ENCODE measurements at places on chromosomes 2 and 18.

- DNase-seq: peak; percentile 12
Observed at GRCh38 chr2:180359522-180360282, 352.6 kb upstream of the CWC22 start.

- DNase-seq: no peak
Observed at GRCh38 chr18:51342815-51343214, 145.3 kb upstream of the MEX3C start.

DNA sequence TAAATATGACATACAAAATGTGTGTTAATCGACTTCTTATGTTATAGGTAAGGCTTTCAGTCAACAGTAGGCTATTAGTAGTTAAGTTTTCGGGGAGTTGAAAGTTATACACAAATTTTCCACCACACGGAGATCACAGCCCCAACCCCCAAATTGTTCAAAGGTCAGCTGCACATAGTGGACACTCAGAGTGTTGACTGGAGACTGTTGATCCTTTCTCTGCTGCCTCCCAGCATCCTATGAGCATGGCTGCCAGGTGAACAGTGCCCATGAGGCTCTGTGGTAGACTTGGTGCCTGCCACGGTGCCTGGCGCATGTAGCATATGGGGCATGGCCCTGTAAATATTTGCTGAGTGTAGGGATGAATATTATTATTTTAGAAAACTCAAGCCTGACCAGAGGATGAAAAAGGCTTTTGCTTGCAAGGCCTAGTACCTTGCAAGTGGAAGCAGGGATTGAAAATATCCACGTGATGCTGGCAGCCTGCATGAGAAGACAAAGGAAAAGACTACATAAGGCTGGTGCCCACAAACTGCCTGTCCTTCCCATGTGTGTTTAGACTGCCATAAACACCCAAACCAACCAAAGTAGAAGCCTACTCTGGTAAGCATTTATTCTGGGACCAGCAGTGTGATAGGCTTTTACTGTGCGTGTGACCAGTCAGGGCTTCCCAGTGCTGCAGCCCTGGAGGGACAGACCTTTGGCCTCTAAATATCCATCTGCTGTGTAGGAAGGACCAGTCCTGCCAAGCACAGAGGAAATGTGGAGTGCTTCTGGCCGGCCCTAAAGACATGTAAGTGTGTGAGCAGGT is 226.1 kb downstream of the LDLRAD4 start:
- DNase-seq: no peak

DNA sequence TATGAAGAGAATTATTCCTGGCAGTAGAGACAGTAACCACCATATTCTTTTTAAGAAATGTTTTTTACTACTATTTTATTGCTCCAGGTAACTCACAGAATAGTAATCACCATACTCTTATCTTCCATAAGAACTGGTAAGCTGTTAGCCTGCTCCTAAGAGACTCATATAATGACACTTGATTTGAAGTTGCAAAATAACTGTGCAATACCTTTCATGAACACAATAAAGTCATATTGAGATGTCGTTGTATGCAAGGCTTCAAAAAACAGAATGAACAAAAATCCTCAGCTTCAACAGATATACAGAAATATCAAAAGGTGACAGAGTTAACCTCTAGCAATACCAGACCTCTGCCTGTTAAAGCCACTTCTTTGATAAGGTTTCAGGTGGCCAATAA is 360.1 kb downstream of the NBAS start:
- DNase-seq: no peak

DNA sequence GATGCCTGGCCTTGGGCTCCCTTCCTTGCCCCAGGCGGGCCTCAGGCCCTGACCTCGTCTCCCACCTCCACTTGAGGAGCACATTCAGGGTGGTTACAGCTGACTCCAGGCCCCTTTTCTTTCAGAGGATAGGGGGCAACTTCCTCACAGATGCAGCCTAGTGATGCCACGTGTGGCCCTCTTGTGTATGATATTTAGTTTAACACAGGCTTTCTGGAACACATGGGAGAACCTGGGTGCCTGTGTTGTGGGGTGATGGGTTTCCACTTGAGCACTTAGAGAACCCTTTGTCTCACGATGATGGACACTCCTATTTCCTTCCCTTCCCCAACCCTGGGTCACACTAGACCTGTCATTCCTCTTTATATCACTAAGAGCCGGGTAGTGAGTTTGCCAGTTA is 6.8 kb upstream of the KCNS3 start:
- DNase-seq: no peak

DNA sequence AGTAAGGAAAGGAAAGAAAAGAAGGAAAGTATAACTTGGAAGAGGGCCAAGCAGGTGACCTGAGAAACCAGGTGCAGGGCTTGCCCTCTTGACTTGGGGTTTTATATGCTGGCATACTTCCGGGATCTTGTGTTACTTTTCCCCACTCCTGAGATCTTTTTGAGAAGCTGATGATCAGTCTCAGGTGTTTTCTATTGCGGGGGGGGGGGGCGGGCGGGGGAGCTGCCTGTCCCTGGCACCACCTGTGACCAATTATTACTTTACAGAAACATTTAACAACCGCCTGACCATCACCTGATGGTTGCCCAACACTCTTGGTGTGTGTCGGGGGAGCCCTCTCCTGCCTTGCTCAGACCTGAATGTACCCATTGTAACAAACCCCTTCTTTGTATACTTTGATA is 6.9 kb upstream of the CASP10 start:
- no peak for DNase-seq

- no peak for DNase-seq
Observed at GRCh38 chr2:136932700-136933099, 167.4 kb downstream of the THSD7B start.

DNA sequence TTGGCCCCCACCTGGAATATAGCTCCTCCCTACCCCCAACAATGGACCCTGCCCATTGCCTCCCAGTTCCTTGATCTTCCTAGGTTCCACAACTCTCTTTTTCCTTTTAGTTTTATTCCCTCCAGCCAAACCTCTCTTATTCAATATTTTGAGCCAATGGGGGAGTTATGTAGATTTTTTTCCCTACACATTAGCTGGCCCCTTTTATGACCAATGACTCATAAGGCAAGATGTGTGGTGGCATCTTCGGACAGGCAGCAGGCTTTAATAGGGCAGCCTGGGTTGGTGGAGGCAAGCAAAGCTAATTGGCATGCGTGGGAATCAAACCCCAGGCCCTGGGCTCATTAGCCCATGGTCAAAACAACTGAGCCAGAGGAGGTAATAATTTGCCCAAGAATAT is 9.2 kb downstream of the GRP start:
- no peak for DNase-seq

DNA sequence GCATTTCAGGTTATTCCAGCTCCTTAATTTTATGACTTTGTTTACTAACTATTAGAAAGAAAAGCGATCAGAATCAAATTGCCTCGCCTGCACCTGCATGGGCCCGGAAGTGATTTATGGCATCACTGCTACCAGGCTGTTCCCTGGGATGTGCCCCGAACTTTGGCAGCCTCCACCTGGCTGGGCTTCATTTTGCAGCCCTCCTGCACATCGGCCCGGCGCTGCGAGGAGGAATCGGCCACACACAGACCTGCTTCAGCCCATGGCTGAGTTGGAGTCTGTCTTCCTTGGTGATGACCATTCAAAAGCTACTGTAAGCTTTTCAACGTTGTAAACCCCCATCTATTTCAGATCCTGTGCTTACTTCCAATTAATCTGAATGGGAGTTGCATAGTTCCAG is 638.0 kb downstream of the RNF144A start:
- no peak for DNase-seq

GRCh38 chr2:27051902-27052645 is 606 bp downstream of the AGBL5 start:
- DNase-seq: no peak

DNA sequence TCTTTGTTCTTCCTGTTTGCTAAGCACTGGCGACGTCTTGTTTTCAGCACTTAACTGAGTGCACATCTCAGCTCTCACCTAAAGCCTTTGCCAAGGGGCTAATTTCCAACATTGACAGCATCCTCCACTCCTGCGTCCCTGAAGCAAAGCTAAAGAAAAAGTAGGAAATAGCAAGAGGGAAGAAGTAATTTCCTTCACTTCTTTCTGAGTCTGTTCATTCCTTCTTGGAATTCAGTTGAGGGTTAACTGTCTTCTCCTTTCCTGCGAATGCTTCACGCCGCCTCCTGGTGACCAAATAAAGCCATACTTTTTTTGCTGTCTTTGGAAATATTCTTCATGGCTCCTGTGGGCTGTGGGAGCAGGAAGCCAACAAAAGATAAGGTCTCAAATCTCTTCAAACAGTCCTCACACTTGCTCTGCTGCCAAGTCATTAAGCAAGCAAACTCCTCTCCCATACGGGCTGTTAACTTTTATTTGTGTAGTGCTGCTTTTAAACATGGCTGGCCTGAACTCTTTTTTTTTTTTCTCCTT is 100.9 kb downstream of the DPP10 start:
- no peak for DNase-seq

- no peak for DNase-seq
Observed at GRCh38 chr18:48845174-48845573, 105.6 kb downstream of the SMAD7 start.

GRCh38 chr2:202486351-202486750 is 110.2 kb downstream of the BMPR2 start:
- no peak for DNase-seq

DNA sequence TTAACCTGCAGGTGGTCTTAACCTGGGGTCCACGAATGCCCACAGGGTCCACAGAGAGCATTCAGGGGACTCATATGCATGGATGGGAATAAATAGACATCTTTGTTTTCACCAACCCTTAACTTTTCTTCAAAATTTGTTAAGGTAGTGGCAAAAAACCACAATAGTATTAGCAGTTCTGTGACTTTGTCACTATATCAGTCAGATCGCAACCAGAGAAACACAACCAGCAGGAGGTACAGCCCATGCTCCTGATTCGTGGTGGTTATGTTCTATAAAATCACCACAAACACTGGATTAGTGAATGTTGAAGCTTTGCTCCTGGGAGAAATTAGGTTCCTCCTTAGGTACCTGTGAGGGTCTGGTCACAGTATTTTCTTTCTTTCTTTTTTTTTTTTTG is 31.6 kb downstream of the B3GNT7 start:
- no peak for DNase-seq

GRCh38 chr2:161586517-161587167 is 37.6 kb upstream of the SLC4A10 start:
- no peak for DNase-seq

DNA sequence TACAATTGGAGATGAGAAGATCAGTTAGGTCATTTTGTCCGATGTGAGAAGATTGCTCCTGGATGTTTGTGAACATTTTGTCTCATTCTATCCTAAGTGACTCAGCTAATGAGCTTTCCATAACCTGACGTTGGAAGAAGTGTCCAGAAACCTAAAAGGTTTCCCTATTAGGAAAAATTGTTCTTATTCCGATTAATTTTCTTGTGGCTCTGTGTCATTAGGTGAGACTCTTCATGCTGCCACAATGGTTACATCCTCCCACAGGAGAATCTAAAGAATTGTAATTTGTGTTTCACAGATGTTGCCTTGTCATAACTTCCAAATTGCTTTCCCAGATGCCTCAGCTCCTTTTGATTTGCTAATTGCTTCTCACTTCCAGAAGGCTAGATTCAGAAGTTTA is 261.0 kb upstream of the APCDD1 start:
- no peak for DNase-seq

DNA sequence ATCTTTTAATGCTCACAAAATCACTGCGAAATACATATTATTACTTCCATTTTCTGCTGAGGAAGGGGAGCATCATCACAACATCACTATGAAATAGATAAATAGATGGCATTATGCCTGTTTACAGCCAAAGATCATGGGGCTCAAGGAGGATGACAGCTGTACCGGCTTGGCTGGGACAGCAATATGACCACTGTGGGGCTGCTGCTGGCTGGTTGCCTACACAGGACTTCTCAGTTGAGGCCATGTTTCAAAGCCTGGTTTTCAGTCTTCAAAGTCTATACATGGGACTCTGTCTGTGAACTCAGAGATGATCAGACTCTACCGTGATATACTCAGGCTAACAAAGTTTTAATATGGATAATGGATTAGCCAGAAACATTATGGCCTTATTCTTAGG is 58.7 kb downstream of the SPATS2L start:
- no peak for DNase-seq

- DNase-seq: no peak
Observed at GRCh38 chr2:239758279-239758877, 266.8 kb downstream of the NDUFA10 start.

- DNase-seq: no peak
Observed at GRCh38 chr2:196365923-196366322, 194.5 kb upstream of the STK17B start.

DNA sequence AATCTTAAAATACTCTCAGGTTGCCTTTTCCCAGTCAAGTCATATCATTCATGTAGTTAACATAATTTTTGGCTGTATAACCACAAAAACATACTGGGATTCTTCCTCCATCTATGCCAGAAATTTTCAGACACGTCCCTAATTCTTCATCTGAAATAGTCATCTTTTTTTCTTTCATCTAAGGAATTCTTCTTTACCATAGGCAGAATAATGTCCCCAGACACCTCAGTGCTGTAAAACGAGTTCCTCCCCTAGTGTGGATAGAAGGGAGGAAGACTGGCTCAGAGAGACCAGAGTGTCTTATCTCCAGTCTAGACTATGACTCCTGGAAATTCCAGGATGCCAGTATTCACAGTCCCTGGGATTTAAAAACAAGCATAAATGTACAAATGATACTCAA is 127.8 kb downstream of the MREG start:
- no peak for DNase-seq

- DNase-seq: no peak
Observed at GRCh38 chr2:133405252-133405651, 163.0 kb downstream of the NCKAP5 start.

GRCh38 chr2:241574911-241575623 is 16.5 kb downstream of the BOK start:
- no peak for DNase-seq

DNA sequence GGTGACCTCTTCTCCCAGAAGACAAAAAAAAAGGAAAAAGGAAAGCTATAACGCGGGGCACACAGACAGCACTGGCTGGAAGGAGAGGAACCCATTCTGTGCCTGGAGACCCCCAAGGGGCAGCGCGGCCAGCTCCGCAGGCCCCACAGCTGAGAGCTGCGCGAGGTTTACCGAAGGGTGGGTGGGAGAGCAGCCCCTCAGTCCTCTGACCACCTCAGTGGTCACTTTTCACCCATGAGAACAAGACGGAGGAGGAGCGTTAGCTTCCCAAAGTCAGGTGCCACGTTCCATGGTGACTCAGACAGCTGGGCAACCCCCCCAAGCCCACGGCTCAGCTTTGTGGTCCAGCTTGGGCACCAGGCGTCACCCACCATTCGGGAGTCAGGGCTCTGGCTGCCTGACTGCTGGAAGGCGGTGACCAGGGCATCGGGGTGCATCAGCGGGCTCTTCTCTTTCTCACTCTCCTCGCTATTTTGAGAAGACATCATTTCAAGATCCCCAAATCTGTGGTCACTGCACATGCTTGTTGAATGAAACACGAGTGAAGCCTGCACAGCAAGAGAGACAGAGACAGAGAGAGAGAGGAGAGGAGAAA is 35.2 kb downstream of the RPL31 start:
- no peak for DNase-seq
